ENCODE measurements at places on chromosomes 4 and X.

DNA sequence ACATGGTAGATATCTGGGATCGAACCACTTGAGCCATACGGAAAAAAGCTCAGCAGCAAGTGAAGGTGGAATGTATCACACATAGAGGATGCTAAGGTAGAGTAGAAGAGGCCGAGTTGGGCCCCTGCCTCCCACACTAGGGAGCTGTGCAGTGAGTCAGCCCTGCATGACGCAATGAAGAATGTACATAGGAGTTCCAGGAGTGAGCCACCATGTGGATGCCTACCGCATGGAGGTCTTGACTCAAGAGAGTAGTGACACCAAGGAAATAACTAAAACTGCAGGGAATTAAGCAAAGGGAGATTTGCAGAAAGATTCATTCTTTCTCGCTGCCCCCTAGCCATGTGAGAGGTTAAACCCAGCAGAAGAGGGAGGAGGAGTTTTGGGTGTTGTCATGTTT, 389.6 kb upstream of the IGFBP7 start:
- no peak for DNase-seq

- DNase-seq, result no peak
These were observed 159.8 kb downstream of the OR13H1 start for GRCh38 chrX:131703646-131704045.

DNA sequence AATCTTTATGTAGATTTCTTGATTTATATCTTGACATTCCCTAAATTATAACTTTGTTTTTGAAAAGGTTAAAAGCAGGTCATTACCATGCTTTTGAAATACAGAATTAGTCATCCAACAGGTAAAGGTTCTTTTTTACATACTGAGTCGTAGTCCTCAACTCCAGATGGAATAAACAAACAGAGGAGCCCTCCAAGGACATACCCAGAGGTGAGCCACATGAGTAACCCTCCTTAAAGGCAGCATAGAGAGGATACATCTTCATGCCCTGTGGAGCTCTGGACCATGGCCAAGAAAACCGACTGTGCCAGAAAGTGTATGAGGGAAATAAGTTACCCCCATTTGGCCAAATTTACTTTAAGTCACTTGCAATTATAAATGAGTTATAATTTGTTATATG, 95.3 kb upstream of the MCF2 start:
- no peak for DNase-seq

GRCh38 chr4:23091711-23092110, 399.0 kb downstream of the GBA3 start:
- no peak for DNase-seq

GRCh38 chr4:121800638-121800960, 524 bp upstream of the EXOSC9 start:
- no peak for DNase-seq

GRCh38 chr4:84324303-84325245, 174.5 kb downstream of the NKX6-1 start:
- DNase-seq, result peak; percentile 30
